ENCODE measurements at places on chromosomes 1 and 21.
A peak's percentile ranks its signal among the peaks of the same experiment; 100 is the strongest.

DNA sequence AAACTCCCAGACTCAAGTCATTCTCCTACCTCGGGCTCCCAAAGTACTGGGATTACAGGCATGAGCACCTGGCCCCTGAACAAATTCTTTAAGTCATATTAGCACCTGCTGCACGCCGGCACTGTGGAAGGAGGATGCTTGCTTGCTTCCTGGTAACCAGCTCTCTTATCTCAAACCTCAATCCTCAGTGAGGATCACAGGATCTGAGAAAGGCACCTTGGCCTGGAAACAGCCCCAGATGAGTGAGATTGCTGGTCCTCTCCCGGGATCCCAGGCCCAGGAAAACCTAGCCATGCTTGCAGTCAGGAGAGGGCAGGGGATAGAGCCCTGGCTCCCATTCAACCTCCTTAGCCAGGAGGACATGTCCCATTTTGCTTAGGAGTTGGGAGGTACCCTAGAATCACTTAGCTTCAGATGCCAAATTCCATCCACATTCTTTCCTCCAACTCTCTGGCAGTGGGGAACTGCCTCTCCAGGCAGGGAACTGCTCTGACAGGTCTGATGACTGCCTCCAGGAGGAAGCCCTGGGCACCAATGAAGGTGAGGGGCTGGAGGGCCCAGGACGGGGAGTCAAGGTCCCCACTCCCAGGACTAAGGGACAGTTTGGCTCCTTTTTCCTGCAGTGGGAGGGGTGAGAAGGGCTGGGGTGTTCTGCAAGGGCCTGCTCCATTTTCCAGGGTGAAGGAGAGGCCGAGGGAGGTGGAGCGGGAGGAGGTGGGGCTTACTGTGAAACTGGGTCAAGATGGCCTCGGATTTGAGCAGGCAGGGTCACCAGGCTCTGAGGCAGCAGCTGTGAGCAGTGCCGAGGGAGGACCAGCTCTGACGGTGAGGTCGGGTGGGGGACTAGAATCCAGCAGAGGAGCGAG, 9.5 kb downstream of the GPR37L1 start:
- peak; percentile 51 for DNase-seq

DNA sequence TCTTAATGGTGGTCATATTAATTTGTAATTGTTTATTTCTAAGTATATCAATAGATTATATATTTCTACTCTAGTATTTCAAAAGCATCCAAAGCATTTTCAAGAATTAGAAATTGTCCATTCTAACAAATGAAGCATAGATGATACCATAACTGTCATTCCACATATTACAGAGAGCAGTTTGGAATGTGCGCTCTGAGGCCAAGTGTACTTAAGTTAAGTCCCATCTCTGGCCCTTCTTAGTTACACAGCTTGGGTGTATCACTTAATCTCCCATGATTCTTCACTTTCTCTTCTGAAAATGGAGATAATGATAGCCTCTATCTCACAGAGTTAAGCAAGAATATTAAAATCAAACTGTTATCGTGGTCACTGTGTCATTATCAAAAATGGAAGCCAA, 281.1 kb downstream of the MRPL39 start:
- DNase-seq: no peak

- DNase-seq: no peak
Observed at GRCh38 chr1:60547821-60548220, 474.3 kb upstream of the C1orf87 start.

GRCh38 chr1:171218661-171219060, 29.6 kb upstream of the FMO1 start:
- no peak for DNase-seq

DNA sequence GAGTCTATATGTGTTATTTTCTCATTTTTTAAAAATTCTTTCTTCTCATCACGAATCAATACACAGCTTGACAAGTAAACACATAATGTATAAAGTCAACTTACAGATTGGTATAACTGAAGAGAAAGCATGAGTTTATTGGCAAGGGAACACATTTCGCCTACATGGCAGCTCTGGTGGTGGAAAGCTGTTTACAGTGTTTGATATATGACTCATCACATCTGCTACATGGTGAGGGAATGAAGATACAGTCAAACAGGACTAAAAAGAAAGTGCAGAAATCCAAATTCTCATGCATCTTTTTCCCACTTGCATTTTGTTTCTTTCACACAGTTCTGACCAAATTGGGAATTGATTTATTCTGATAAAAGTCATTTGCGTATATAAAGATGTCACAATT, 122.2 kb upstream of the ADGRL4 start:
- DNase-seq: peak; percentile 4

Data from NCI-H82 (cell line).